CD4-positive, CD25-positive, alpha-beta regulatory T cell (primary cell): ENCODE measurements at places on chromosomes 6 and 20. TPM values are rescaled to one million over a fixed set of nuclear protein-coding genes. Genes with fewer than 3 reads are reported as not detected.

Gene DUSP15
- total RNA-seq = not detected

Gene PKIB
- 0.62 TPM for total RNA-seq

Gene PRR18
- total RNA-seq = not detected

Gene ENPP3
- total RNA-seq = 0.32 TPM

Gene PGC
- total RNA-seq = not detected

Gene FAM135A
- 10.1 TPM for total RNA-seq

Gene HSPA1A
- 30.6 TPM for total RNA-seq

Gene TAP1
- 220 TPM for total RNA-seq

Gene SLC17A1
- not detected for total RNA-seq

Gene SAMD5
- total RNA-seq = not detected

Gene EYS
- total RNA-seq = not detected

Gene ACAT2
- total RNA-seq = 29.6 TPM
